ENCODE measurements at places on chromosomes 1 and 21.
A peak's percentile ranks its signal among the peaks of the same experiment; 100 is the strongest.

DNA sequence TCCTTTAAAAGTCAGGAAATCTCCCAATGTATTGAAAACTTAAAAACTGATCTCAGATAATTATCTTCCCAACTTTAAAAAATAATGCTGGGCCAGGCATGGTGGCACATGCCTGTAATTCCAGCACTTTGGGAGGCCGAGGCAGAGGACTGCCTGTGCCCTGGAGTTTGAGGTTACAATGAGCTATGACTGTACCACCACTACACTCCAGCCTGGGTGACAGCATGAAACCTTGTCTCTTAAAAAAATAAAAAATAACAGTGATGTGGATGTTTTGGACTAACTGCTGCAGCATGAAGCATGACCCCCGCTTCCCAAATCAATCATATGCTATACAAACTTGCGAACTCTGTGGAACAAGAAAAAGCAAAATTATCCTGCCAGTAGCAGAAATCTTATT, 186.3 kb downstream of the RERE start:
- H3K4me3 ChIP-seq, result no peak overlapping the region
- H3K27ac ChIP-seq, result no peak overlapping the region
- H3K4me1 ChIP-seq, result peaks cover 8% of the 10 kb centered on the region
- DNase-seq, result no peak
- H3K27me3 ChIP-seq, result no peaks in the 10 kb centered on the region

- peak; percentile 26 for DNase-seq
- no peak overlapping the region for H3K4me3 ChIP-seq
- H3K4me1 ChIP-seq, result peaks cover 38% of the 10 kb centered on the region
- no peak overlapping the region for H3K27ac ChIP-seq
- H3K36me3 ChIP-seq, result no peaks in the 10 kb centered on the region
These were observed 169.2 kb upstream of the IRF2BP2 start for GRCh38 chr1:234779160-234779538.

- DNase-seq, result no peak
- H3K27ac ChIP-seq, result no peak overlapping the region
- peaks cover 23% of the 10 kb centered on the region for H3K36me3 ChIP-seq
- H3K4me1 ChIP-seq, result no peaks in the 10 kb centered on the region
- no peak overlapping the region for H3K4me3 ChIP-seq
These were observed 8.4 kb downstream of the PDIK1L start for GRCh38 chr1:26119892-26120608.

DNA sequence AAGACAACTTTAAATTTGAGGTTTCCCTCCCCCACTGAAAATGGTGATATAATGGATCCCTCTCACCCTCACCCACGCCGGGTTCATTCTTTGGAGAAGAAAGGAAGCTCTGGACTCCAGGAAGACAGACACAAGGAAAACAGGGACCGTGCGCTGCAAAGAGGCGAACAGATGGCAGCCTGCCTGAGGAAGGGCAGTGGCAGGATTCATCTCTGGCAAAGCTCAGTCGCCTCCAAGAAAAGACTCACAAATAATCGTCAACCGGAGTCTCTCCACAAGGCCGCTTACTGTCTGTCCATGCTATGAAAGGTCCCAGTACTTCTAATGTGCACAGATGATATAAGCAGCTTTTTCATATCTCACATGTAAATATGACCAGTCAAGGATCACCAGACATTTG, 110.3 kb downstream of the TIAM1 start:
- no peaks in the 10 kb centered on the region for H3K27me3 ChIP-seq
- H3K36me3 ChIP-seq, result no peaks in the 10 kb centered on the region

DNA sequence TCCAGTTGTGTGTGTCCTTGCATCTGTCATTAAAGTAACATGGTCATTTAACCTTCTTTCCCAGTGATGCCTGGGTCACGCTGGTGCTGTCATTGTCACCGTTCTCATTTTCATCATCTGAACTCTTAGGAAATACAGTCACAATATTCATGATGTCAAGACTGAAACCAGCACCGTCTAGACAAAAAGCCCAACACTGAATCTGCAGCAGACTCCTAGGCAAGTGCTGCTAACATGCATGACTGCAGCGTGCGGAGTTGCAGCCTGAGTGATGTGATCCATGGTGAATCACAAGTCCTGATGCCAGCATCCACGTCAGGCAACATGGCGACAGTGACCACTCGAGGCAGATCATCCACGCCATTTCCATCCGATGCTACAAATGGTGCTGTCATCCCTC, 37.6 kb downstream of the MRPL37 start:
- H3K4me1 ChIP-seq, result no peaks in the 10 kb centered on the region
- no peak for DNase-seq
- H3K4me3 ChIP-seq, result no peak overlapping the region
- H3K27me3 ChIP-seq, result no peaks in the 10 kb centered on the region
- H3K27ac ChIP-seq, result no peak overlapping the region
- peaks cover 49% of the 10 kb centered on the region for H3K36me3 ChIP-seq

GRCh38 chr1:89044970-89045721, 19.9 kb downstream of the GBP1 start:
- peaks cover 6% of the 10 kb centered on the region for H3K36me3 ChIP-seq
- no peaks in the 10 kb centered on the region for H3K4me1 ChIP-seq
- H3K27ac ChIP-seq, result no peak overlapping the region
- H3K4me3 ChIP-seq, result no peak overlapping the region

- DNase-seq, result no peak
- H3K4me1 ChIP-seq, result no peaks in the 10 kb centered on the region
These were observed 18.2 kb upstream of the MX1 start for GRCh38 chr21:41407541-41408460.

DNA sequence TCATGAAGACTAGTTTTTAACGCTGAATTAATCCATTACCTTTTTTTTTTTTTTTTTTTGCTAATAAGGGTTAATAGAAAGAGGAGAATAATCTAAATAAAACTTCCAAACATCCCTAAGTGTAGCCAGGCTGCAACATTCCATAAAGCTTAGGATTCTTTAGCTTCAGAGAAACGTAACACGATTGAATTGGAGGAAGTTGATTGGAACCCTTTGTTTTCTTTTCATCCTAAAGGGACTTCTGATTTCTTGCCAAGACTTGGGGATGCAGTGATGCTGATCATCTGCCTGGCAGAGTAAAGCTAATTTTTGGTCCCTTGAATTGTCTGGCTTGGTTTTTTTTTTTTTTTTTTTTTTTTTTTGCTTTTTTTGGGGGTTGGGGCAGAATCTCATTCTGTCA, 142.9 kb downstream of the VPS13D start:
- H3K27me3 ChIP-seq, result no peaks in the 10 kb centered on the region
- DNase-seq, result no peak
- H3K36me3 ChIP-seq, result peaks cover 55% of the 10 kb centered on the region
- no peak overlapping the region for H3K27ac ChIP-seq

- H3K4me3 ChIP-seq, result no peak overlapping the region
- H3K27ac ChIP-seq, result no peak overlapping the region
- no peaks in the 10 kb centered on the region for H3K4me1 ChIP-seq
- H3K27me3 ChIP-seq, result no peaks in the 10 kb centered on the region
These were observed 17.5 kb downstream of the COL6A1 start for GRCh38 chr21:45998871-45999580.

DNA sequence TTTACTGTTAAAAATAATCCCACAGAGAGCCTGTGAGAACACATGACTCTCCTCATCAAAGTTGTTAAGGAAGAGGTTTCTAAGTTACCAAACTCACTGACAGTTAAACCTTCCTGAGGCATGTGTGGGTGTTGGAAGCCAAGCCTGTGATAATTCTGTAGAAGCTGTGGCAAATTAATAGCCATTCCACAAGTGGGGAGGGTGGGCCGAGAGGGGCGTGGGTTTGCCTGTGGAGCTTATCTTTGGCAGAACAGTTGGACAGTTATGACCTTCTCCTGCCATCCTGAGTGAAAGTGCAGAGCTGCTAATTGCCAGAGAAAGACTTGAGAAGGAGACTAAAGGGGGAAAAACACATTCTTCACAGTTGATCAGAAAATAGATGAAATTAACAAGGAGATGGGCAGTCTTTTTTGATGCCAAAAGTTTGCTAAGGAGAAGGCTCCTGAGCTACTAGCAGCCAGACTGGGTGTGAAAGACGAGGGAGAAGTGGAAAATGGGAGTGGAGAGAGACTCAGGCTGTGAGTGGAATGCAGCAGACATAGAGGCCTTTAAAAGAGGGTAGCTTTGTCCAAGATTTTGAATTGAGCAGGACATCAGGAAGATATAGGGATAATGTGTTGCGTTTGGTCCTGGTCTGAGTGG, 1.6 kb upstream of the PLA2G2C start:
- no peaks in the 10 kb centered on the region for H3K36me3 ChIP-seq
- H3K27me3 ChIP-seq, result no peaks in the 10 kb centered on the region
- peak; percentile 15 for DNase-seq
- peaks cover 47% of the 10 kb centered on the region for H3K4me1 ChIP-seq
- peak overlapping the region; percentile 40 for H3K27ac ChIP-seq

- peaks cover 10% of the 10 kb centered on the region for H3K4me1 ChIP-seq
- H3K36me3 ChIP-seq, result no peaks in the 10 kb centered on the region
- peaks cover 19% of the 10 kb centered on the region for H3K27me3 ChIP-seq
- no peak overlapping the region for H3K4me3 ChIP-seq
- DNase-seq, result no peak
- H3K27ac ChIP-seq, result no peak overlapping the region
These were observed 2.2 kb downstream of the PHC2 start for GRCh38 chr1:33428661-33429060.

- H3K4me1 ChIP-seq, result no peaks in the 10 kb centered on the region
- H3K27me3 ChIP-seq, result peaks cover 3% of the 10 kb centered on the region
- H3K36me3 ChIP-seq, result no peaks in the 10 kb centered on the region
- H3K4me3 ChIP-seq, result no peak overlapping the region
- no peak for DNase-seq
- H3K27ac ChIP-seq, result no peak overlapping the region
These were observed 27.1 kb upstream of the DISP1 start for GRCh38 chr1:222787729-222788128.

GRCh38 chr1:64497088-64497883, 27.4 kb downstream of the CACHD1 start:
- no peaks in the 10 kb centered on the region for H3K36me3 ChIP-seq
- H3K4me3 ChIP-seq, result no peak overlapping the region
- no peak for DNase-seq
- no peak overlapping the region for H3K27ac ChIP-seq

DNA sequence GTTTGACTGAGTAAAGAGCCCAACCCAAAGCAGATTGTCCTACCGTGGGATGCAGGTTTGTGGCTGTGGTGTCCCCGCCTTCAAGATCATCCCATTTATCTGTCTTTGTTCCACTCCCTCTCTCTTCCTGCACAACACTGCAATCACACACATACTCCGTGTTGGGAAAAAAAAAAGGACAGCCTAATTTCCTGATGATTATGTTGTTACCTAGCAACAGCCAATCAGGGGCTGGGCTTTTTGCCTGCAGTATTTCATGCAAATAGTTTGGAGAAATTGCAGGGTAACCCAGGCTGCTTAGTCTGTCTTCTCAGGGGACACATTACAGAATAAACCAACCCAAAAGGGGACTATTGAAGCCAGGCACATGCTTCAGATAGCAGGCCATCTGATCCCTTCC, 38.3 kb downstream of the PHC2 start:
- no peak overlapping the region for H3K27ac ChIP-seq
- no peak overlapping the region for H3K4me3 ChIP-seq
- no peak for DNase-seq

DNA sequence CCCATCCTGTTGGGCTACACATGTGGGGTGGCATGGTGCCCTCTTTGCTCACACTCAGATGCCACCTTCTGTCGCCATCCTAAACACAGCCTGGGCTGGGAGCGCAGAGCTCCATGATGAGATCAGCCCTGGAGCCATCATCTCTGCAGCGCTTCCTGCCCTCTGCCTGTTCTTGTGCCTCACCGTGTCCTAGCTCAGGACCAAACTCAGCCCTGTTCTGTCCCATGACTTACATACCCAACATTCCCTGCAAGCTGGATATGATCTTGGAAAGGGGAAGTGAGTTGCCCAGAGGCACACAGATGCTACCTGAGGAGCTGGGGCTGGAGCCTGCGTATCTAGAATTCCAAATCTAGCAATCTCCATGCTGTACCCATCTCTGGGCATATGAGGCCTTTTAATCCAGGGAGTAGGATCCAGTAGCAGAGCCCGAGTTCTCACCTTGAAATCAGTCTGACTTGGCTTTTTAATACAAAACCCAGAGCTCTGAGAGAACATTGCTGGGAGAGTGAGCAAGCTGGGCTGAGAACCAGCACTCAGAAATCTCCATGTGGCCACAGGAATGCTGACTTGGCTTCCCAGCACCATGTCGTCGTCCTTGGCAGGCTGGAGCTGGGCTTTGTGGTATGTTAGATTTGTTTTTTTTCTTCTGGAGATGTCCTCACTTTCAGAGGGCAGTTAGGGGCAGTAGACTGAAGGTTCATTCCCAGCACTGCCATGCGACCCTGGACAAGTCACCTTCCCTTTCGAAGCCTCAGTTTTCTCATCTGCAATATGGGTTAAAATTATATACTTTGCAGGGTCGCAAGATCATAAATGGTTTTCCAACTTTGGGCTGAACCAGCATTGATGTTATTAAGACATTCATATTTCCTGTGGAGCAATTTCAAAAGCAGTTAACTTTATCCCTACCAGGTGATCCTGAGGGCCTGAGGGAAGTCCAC, 2.6 kb downstream of the ALPL start:
- no peak overlapping the region for H3K27ac ChIP-seq
- H3K4me3 ChIP-seq, result no peak overlapping the region
- H3K27me3 ChIP-seq, result peaks cover 16% of the 10 kb centered on the region
- no peaks in the 10 kb centered on the region for H3K36me3 ChIP-seq

DNA sequence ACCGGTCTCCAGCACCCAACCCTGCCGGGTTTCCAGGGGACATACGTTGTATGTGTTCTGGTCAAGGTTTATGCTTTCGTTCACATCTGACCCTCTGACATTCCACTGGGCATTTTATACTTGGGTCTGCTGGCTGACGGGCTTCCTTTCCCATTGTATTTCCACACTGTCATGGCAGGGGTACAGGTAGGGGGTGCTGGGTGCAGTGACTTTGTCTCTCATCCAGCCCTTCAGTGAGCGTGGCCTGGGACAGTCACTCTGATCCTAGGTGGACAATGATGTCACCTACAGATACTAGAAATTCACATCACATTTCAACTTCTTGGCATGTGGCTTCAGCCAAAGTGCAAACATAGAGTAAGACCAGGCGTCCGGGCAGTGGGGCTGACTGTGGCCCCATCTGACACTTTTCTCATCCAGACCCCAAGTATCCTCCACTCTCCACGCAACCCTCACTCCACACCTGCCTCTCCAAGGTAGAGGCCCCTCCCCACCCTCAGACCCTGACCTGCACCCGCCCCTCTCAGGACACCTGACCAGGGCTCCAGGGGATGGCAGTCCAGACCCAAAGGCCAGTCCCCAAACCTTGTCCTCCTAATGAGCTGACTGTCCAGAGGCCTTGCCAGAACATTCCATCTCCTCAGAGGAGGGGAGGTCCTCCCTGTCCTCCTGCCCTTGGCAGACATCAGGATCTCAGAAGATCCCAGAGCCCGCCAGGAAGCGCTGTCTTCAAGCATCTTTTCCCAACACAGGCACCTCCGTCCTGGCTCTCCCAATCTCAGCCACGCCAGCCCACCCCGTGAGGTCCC, 743 bp upstream of the KRTAP10-10 start:
- H3K4me1 ChIP-seq, result no peaks in the 10 kb centered on the region
- H3K4me3 ChIP-seq, result no peak overlapping the region
- H3K27ac ChIP-seq, result no peak overlapping the region
- no peaks in the 10 kb centered on the region for H3K36me3 ChIP-seq

GRCh38 chr1:214581785-214582184, 21.2 kb upstream of the CENPF start:
- no peaks in the 10 kb centered on the region for H3K27me3 ChIP-seq
- H3K36me3 ChIP-seq, result no peaks in the 10 kb centered on the region
- H3K4me1 ChIP-seq, result no peaks in the 10 kb centered on the region

- DNase-seq, result no peak
- H3K27me3 ChIP-seq, result no peaks in the 10 kb centered on the region
- no peaks in the 10 kb centered on the region for H3K36me3 ChIP-seq
- H3K4me1 ChIP-seq, result no peaks in the 10 kb centered on the region
These were observed 15.2 kb downstream of the GPR161 start for GRCh38 chr1:168121401-168122011.

- no peak for DNase-seq
- H3K4me3 ChIP-seq, result no peak overlapping the region
- no peaks in the 10 kb centered on the region for H3K27me3 ChIP-seq
- H3K4me1 ChIP-seq, result no peaks in the 10 kb centered on the region
- H3K27ac ChIP-seq, result no peak overlapping the region
- H3K36me3 ChIP-seq, result peaks cover 9% of the 10 kb centered on the region
These were observed 13.5 kb downstream of the EGLN1 start for GRCh38 chr1:231408528-231409094.

Data from natural killer cell (primary cell).